ENCODE measurements at places on chromosomes 11 and 22.

DNA sequence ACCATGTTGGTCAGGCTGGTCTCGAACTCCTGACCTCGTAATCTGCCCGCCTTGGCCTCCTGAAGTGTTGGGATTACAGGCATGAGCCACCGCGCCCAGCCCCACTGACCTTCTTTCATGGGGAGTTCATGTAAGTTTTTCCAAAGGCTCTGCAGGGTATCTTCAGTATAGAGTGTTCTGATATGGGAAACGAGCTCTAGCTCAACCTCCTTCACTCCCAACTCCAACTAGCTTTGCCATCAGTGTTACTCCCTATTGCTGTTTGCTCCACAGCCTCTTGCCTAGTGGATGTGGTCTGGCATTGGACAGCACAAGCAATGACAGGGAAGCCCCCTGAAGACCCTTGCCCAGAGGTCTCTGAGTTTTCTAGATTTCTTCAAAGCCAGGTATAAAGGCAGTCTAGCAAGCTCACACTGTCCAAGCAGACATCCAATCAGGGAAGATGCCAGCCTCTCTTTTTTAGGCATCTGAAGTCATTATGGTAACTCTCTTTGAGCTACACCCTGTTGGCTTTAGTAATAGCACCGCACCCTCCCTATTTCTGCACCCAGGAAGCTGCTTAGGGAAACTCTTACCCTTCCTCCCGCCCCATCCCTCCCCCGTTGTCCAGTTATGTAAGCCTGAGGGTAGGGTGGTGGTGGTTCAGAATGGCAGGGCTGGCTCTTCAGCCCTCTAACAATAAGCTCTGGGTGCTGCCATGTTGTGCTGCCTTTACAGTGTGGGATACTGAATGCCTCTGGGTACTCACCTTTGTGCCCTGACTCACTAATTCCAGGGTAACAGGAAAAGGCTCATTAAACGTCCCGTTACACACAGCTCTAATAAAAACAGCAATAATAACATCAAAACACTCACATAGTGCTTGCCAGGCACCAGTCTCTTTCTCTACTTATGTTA lies 41.4 kb upstream of the CLDN5 start:
- no peak for DNase-seq

DNA sequence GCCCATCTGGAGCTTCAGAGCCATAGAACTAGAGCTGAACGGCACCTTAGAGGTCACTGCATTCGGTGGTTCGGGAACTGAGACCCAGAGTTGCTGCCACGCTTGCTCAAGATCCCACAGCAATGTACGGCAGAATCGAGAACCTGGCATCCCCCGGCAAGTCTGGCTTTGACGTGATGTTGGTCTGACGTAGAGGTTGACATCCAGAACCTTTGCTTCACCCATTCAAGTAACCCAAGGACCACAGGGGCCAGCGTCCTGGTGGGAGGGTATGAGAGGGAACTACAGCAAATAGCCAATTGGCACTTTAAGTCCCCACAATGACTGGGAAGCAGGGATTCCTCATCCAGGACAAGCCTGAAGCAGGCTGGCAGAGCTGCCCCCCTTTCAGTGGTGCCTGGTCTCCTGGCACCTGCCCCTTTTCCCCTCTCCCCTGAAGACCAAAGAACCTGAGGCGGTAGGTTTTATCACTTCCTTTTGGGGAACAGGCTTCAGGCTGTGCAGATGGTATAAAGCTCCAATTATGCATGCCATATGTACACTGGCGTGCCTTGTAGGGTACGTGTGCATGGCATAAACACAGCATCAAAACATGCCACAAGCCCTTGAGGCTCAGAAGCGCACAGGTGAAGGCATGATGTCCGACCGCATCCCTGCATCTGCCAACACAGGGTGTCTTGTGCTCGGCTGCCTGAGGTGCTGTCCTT lies 15.3 kb upstream of the TEF start:
- peak; percentile 35 for DNase-seq

DNA sequence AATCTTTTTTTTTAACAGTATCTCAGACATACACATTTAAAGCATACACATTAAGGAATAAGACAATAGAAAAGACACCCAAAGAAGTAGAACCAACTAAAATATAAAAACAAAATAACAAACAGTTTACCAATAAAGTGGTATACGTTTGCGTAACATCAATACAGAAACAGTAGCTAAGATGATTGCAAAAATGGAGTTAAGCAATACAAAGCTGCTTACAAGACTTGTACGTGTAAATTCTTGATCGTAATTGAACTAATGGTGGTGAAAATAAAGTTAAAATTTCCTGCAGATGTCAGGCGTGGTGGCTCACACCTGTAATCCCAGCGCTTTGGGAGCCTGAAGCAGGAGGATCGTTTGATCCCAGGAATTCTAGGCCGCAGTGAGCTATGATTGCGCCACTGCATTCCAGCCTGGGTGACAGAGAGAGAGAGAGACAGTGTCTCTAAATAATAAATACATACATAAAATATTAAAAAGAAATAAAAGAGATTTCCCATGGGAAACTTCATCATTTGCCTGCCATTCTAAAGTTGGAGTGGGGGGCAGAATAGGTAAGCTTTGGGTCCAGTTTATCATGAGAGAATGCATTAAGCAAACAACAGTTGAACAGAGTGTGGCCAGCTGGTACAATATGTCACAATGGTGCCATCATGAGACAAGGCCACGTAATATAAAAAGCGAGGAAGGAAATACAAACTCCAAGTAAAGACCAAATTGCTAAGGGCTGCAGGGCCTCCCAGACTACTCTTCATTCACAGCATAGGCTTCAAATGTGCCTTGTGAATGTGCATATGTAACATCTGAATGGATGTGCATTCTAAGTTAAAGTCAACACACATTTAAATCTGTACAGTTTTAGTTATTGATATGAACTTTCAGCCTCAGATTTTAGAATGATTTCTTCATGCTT lies 38.9 kb upstream of the EED start:
- peak; percentile 24 for DNase-seq

DNA sequence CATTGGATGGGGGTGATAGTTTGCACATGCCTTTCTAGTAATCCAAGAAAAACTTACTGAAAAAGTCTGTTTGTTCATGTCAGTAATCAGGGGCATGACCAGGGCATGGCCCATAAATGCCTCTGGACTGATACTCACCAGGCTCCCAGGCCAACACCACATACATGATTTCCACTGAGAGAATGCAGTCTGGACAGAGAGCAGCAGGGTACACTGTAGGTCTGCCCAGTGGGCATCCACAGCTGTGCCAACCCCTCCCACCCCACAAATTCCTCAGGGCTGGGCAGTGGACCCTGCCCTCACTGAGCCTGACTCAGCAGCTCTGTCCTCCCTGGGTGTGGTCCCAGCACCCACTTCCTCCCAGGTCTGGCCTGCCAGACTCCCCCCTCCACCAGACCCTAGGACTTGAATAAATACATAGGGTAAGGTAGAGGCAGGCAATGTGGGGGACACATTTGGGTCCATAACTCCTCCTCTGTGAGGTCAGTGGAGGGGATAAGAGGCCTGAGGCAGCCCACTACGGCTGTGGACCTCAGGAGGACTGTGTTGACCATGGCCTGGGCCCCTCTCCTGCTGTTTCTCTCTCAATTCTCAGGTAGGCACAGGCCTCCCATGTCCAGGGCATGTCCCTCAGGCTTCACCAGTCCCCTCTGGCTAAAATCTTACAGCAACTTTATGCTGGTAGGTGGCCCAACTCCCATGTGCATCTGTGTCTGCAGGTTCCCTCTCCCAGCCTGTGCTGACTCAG lies 92.2 kb upstream of the TOP3B start:
- no peak for DNase-seq

- DNase-seq: no peak
Measured at GRCh38 chr11:71140206-71140919, 112.0 kb downstream of the SHANK2 start.

- DNase-seq: no peak
Measured at GRCh38 chr22:27252282-27253049, 549.1 kb downstream of the MN1 start.

DNA sequence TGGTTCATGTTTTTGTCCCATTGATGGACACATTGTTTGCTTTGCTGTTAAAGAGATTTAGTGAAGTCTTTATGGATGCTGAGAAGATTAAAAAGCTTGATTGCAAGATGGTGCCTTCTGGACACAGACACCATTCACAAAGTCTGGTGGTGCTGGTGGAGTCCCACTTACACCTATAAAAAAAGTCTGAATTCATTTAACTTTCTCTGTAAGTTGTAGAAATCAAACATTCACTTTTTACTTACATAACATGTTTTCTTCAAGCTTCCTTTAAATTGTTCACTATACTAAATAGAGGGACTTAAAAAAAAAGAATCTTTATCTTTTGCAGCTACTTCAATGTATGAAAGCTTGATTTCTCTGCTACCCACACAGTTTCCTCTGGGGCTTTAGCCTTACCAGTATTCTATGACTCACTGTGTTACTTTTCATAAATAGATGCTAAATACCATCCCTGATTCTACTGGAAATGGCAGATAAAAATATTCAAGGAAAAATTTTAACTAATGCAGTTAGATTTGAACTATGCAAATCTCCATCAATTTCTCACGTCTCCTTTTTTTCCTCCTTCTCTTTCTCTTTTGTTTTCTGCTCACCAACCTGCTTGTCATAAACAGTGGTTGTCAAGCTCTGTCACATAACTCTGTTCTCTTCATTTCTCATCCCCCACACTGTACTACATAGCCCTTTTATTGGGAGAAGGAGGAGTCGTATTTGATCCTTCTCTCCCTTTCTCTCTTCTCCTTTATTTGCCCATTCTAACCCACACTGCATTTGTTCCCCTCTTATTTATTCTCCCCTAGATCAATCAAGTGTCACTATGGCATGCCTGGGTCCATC lies 89.7 kb downstream of the FAM76B start:
- no peak for DNase-seq

- DNase-seq: no peak
Measured at GRCh38 chr11:110984693-110985092, 260.8 kb upstream of the POU2AF2 start.

DNA sequence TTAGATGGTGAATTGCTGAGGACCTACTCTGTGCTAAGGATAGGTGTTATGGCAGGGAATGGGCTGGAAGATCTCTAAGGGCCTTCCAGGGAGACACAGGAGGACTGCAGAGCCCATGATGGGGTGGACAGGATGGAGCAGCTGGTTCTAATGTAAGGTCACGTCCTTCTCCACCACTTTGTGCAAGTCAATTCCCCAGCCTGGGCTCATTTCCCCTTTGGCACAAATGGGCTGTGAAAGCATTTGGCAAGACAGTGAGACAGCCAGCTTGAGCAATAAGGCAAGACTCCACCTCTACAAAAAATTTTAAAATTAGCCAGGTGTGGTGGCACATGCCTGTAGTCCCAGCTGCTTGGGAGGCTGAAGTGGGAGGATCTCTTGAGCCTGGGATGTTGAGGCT lies 81.4 kb upstream of the THY1 start:
- DNase-seq: no peak

- DNase-seq: peak; percentile 83
Measured at GRCh38 chr11:12602421-12602820, 71.8 kb upstream of the TEAD1 start.

DNA sequence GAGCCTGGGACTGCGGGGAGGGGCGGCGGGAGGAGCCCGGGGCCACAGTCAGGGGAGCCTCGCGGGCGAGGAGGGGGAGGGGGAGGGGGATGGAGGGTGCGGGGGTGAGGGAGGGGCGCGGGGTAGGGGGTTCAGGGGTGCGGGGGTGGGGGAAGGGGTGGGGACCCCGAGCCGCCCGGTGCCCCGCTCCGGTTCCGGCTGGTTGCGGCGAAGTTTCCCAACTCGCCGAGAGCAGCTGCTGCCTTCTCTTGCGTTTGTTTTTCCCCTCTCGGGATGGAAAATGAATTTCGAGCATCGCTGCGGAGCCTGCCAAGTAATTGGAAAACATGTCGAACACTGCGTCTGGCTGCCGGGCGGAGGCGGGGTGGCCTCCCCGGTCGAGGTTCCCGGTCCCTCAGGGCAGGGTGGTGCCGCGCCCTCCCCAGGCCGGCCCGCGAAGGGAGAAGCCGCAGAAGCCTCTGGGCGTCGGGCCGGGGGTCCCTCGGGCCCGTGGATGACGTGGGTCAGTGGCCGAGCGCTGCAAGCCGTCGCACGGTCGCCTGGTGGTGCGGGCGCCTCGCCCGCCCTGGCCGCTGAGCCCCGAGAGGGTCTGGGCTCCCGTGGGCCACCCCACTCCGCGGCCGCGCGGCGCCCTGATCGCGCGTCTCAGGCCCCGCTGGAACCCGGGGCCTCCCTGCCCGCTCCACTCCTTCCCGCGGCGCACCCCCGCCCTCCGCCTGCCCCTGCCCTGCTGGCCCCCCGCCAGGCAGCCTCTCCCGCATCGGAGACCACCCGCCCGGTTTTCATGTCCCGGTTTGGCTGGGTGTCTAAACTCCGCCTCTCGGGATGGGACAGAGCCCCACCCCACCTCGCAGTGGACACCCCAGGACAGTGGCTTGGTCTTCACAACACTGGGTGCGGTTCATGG lies 12.1 kb downstream of the SPATA19 start:
- no peak for DNase-seq

- peak; percentile 80 for DNase-seq
Measured at GRCh38 chr11:117316197-117316961, at the start of gene BACE1. Gene BACE1 (minus strand): TSS chr11:117316256. CDS start chr11:117315795, 461 bp downstream.

DNA sequence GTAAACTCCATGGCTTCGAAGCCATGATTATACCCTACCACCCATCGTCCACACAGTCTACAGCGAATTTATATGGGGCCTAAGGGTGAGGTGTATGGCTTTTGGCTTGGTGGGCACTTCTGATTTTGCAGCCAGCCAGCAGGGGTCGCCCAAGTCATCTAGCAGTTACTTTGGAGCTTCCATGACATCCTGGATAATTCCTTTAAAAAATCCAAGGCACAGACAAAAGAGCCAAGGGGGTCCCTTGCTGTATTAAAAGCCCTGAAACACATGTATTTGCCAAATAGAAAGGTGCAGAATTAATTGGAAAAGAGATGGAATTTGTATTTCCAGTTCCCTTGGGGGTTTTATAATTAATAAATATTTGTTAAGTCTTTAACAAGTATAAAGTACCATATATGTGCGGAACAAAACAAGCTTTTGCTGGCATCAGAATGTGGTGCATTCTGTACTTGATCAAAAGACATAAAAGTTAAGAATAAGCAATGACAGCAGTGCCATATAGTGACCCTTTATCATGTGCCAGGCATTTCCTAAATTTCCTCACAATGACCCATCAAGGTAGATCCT lies 132.8 kb upstream of the PITPNB start:
- peak; percentile 13 for DNase-seq

DNA sequence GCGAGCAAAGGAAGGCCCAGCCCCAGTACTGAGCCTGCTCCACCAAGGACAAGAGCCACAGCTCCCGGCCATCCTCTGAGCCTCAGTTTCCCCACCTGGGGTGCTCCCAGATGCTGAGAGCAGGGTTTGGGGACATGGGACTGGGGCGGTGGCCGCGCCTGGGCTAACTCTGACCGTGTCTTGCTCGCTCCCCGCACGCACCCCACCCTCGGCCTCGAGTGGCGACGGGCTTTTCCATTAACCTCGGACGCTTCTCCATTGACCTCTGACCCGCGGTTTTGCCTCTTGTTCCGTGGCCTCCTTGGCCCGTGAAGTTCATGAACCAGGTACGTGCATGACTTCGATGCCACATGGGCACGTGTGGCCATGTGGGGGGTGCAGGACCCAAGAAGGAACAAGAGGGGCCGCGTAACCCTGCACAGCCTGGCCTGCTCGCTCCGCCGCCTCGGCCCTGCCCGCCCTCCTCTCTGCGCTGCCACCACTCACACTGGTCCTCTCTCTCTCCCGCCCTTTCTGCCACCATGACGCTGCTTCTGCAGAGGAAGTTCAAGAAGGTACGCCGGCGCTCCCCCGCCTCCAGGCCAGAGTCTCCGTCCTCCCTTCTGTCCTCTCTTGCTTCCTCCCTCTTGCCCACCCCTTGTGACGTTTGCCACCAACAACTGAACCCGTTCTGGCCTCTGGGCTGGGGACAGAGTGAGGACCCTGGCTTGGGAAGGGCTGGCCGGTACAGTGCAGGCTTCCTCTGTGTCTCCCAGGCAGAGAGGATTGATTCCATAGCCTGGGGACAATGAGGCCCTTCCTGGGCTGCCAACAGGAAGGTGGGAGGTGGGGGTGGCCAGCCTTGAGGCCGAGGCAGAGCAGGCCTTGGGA lies 6.9 kb downstream of the TNNT3 start:
- DNase-seq: no peak

Measured in NCI-H1417 (cell line).